Activated CD4-positive, alpha-beta T cell treated with anti-CD3 and anti-CD28 coated beads for 1 hour (primary cell): ENCODE measurements at places on chromosomes 13 and 19.

GRCh38 chr19:9306443-9306842, 3.2 kb downstream of the ZNF699 start:
- no peak for DNase-seq

- no peak for DNase-seq
Measured at GRCh38 chr13:103282571-103283450, 216.6 kb upstream of the SLC10A2 start.

DNA sequence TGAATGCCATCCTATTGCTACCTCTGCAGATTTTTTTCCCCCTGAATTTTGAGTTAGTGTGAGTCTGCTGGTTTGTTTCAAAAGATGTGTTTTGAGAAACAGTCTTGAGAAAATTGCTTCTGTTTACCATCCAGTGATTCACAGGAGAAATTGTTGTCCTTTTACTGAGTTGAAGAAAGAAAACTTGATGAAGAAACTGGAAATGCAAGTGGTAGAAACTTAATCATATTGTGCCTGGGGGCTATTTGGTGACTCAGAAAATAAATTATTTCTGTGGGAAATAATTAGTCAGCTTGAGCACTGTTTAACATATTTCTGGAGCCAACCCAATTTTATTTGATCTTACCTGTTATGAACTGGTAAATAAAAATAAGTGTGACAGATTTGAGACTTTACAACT, 35.4 kb downstream of the PAN3 start:
- no peak for DNase-seq

DNA sequence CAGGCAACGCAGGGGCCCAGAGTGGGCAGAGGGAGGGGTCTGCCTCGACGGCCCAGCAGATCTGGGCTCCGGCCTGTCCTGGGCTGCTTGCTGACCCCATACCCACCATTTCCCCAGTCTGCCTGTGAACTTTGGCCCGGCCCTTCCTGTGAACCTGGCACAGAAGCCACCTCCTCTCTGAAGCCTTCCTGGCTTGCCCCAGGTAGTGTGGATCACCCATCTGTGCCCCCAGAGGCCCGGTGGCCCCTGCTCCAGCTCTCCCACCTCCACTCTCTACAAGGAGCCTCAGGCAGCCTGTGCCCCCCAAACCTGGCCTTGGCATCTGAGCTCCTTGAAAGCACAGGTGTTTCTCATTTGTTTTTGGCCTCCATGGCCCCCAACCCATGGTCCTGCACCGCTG, 15.7 kb downstream of the PLEKHF1 start:
- DNase-seq, result no peak

DNA sequence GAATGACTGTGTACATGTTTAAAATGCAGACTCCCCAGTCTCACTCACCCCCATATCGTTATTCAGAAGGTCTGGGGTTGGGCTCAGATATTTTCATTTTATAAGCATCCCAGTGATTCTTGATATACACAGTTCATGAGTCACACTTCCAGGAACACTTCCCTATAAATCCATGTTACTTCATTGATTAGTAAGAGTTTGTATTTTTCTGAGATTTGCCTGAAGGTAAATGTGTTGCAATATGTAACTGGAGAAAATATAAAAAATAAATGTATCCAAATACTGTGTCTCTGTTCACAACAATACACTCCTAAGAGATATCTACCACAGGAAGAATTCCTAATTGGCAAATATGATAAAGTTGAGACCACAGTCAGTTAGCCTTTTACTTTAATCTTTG, 6.6 kb upstream of the PDX1 start:
- DNase-seq, result no peak

- no peak for DNase-seq
Measured at GRCh38 chr13:94947392-94947791, 235.0 kb upstream of the SOX21 start.

- no peak for DNase-seq
Measured at GRCh38 chr19:8610936-8611300, 403 bp upstream of the ADAMTS10 start.

GRCh38 chr19:15436012-15436825, 13.5 kb downstream of the WIZ start:
- DNase-seq, result no peak

GRCh38 chr19:1422943-1423342, 15.3 kb upstream of the RPS15 start:
- no peak for DNase-seq

GRCh38 chr19:57719901-57720519, 7.4 kb downstream of the ZNF671 start:
- no peak for DNase-seq

DNA sequence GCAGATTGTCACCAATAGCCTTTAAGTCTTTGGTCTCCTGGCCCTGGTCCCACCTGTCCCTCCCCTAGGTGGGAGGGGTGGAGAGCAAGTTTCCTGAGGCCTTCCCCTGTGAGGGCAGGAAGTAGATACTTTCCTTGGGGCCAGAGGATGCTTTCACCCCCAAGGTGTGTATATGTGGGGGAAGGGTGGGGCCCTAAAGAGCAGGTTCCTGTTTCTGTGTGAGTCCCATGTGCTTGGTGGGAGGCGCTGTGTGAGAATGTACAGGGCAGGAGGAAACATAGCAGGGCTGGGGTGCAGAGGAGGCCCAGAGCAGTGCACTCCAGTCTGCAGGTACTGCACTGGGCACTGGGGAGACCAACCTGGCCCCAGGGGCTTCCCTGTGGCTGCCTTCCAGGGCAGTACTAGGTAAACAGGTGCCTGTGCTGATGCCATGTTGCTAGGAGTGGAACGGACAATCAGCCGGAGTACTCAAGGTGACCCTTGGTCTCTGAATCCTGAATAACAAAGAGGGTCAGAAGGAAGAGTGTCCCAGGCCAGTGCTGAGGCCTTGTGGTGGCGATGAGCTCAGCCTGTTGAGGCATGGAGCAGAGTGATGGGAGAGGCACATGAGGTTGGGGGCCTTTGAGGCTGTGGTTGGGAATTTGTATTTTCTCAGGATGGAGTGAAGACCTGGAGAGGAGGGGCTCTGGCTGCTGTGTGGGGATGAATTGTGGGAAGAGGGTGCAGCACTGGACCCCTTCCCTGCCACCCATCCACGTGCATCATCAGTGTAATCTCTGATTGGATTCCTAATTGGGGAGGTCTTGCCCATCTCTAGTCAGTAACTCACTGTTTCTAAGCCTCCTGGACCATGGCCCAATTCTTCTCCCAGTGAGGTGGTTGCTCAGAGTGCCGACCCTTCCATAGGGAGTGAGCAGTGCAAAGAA, 5.1 kb downstream of the EGLN2 start:
- DNase-seq, result peak; percentile 39

- DNase-seq, result no peak
Measured at GRCh38 chr13:73932091-73932490, 202.1 kb downstream of the KLF12 start.

GRCh38 chr19:29630655-29631054, 24.6 kb downstream of the POP4 start:
- no peak for DNase-seq

DNA sequence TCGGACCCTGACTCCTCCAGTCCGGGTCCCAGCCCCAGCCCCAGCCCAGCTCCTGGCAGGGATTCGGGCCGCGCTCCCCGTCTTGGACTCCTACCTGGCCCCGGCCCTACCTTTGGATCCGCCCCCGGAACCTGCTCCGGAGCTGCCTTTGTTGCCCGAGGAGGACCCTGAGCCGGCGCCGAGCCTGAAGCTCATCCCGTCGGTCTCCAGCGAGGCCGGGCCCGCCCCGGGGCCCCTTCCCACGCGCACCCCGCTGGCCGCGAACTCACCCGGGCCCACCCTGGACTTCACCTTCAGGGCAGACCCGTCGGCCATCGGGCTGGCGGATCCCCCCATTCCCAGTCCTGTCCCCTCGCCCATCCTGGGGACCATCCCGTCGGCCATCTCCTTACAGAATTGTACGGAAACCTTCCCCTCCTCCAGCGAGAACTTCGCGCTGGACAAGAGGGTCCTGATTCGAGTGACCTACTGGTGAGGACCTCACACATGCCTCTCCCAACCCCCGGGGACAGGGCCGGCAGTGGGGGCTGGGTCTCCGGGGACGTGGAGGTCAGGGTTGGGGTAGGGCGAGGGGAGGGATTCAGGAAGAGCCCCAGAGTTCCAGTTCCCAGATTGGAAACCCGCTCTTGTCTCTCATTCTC, 732 bp downstream of the SELENOV start:
- DNase-seq, result no peak

GRCh38 chr19:14473978-14474578, 1.1 kb downstream of the PTGER1 start:
- no peak for DNase-seq

GRCh38 chr19:46217476-46217875, 12.1 kb upstream of the IGFL1 start:
- DNase-seq, result no peak

- DNase-seq, result no peak
Measured at GRCh38 chr13:23504180-23504579, 66.0 kb upstream of the TNFRSF19 start.

GRCh38 chr19:4996701-4997100, 27.8 kb downstream of the KDM4B start:
- DNase-seq, result no peak

DNA sequence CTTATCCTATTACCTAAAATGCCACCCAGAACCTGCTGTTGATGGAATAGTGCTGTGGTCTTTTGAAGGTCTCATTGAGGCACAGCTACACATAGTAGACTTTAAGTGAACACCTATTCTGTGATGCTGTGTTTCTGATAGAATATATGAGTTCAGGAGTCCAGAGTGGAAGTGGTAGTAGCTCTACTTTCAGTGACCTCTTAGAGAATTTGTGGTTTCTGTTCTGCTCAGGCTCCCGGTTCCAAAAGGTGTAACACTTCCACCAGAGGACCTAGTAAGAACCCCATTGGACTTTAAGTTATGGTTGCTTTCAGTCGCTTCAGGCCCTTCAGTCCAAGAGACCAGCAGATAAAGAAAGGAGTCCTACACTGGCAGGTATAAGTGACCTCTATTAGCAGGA, 11.4 kb upstream of the MYCBP2 start:
- DNase-seq, result no peak

DNA sequence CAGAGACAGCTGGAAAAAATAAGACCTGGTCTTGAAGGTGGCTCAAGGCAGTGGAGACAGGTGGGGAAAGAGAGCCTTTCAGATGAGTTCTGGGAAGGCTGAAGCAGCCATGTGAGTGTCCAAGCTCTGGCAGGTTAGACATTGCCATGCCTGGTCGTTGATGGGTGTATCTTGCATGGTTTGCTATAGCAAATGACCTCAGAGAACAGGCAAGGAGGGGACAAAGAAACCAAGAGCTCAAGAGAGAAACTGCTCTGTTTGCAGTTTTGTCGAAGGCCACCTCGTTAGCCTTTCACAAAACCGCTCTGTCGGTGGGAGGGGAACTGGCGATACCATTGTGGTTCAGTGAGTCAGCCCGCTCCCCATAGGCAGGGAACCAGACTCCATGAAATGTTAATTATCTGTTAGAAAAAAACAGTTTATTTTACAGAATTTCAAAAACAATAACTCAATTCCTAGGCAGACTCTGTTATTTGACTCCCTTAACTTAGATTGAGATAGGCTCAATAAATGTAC, 82.8 kb upstream of the ARGLU1 start:
- DNase-seq, result no peak

GRCh38 chr13:46582190-46582589, 29.2 kb downstream of the LRCH1 start:
- DNase-seq, result no peak

- no peak for DNase-seq
Measured at GRCh38 chr13:40506592-40507446, 159.6 kb downstream of the FOXO1 start.

DNA sequence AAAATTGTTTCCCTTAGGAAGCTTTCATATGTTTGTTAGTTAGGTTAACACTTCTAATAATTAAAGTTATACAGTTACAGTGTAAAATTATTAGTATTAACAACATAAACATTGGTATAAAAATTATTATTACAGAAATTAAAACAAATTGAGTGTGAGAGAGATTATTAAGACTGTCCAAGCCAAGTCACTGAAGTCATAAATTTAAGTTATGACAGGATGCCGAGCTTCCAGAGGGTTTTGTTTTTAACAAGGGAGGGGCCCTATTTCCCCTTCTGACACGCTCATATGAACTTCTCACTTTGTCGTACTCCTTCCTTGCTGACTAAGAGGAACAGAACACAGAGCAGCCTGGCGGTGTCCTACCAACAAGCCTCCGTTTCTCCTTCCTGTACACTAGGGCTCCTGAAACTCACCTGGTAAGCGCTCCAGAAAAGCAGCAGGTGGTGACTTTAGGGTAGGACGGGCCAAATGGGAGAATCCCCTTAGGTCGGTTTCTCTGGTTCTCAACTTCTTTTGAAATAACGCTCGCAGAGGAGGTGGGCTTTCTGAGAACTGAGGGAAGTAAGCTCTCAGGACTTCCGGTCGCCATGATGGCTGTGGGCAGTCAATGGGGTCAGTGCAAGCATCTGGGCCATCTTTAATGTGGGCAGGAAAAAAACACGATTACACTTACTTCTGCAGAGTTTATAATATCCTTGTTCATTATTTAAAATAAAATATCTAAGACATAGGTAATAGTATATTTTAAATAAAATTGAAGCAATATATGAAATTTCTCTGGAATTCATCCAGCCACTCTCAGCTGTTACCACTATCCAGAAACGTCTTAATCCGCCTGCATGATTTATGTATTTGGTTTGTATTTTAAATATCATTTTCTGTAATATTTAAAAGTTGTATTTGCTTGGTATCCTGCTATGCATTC, at the start of gene CARD8:
Gene CARD8, minus strand, starts transcription at position 537 of the 928 bp plus-strand sequence. CDS start 14,892 bp downstream, outside the sequence.
- peak; percentile 68 for DNase-seq

DNA sequence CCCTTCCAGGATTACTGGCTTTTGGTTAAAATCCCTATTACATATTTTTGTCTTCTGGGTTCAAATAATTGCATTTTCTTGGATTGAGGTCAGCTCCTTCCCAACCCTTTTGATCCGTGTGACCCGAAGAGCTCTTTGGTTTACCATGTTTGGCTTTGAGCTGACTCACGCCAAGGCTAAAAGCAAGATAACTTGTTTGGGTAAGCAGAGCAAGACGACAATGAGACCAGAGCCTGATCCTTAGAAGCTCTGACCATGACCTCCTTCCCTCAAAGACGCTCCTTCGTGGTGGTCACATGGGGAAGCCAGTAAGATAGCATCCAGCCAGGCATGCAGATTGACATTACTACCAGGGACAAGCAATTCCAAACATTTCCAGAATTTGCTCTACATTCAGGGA, 153.8 kb downstream of the DCT start:
- no peak for DNase-seq

DNA sequence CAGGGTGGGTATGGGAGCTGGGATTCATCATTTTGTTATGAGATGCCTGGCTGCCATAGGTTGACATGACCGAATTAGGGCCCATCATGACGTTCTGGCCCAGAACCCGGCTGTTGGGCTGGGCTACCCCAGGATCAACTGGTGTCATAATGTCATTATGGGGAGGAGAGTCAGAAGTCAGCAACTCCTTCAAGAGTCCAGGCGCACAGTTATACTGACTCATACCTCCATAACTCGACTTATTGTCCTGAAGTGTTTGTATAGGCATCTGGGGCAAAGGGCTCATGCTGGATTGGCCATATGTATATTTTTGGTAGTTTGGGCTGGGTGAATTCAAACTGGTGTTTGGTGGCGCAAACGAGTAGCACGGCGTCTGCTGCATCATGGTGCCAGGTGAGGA, 106.5 kb downstream of the FOXO1 start:
- no peak for DNase-seq

- no peak for DNase-seq
Measured at GRCh38 chr13:64640002-64640401, 2590.1 kb downstream of the PCDH9 start.
